Urinary bladder (tissue), 4 donors: ENCODE measurements at places on chromosomes 5 and 9. TPM values are rescaled to one million over a fixed set of nuclear protein-coding genes. Genes with fewer than 3 reads are reported as not detected.

The TXNDC15 gene
- 133 TPM for total RNA-seq

- DNase-seq: no peak
Observed at GRCh38 chr9:132997591-132997990, 19.1 kb downstream of the GFI1B start.

DNA sequence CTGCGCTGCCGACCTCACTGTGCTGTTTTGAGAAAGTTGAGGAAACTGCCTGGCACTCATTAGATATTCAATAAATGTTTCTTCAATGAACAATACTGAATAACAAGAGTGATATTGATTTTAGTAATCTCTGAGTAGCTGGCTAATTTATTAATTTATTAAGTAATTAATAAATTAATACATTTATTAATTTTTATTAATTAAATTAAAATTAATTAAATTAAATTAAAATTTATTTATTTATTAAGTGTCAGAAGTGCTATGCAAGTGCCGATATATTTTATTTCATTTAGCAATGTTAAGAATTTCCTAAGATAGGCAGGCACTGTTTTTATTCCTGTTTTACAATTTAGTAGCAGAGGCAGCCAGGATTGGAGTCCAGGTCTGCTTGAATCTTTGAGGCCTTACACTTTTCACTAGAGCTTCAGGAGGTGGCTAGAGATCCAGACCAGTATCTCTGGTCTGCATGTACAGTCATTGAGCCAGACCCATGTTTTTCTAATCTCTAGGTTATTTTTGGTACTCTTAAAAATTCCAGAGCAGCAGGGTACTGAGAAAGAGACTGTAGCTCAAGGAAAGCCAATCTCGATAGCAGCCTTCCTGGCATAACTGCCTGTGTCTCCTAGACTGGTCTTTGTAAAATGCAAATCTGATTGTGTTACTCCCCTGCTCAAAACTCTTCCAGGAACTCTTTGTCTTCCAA lies 109.2 kb downstream of the ARHGEF28 start:
- DNase-seq: no peak

- no peak for DNase-seq
Observed at GRCh38 chr9:105760053-105760452, 65.7 kb downstream of the TMEM38B start.

DNA sequence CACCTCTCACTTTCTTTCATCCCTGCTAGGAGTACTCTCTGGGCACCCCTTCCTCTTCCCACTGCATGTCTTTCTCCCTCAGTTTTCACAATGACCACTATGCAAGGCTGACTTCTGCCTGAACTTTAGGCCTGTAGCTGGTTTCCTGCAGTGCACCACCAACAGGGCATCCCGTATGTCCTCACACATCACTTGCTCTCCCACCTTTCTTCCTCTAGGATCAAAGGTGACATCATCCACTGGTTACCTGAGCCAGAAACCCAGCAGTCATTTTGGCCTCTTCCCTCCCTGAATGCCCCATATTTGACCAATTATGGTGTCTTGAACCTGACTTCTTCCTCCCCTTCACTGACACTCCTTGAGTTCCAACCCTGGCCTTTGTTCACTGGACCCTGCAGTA lies 8.5 kb downstream of the GAS1 start:
- DNase-seq: no peak
